Immature natural killer cell (primary cell): ENCODE measurements at places on chromosomes 3 and 15.

GRCh38 chr3:64501298-64501906 lies 186.4 kb downstream of the ADAMTS9 start:
- DNase-seq = no peak

DNA sequence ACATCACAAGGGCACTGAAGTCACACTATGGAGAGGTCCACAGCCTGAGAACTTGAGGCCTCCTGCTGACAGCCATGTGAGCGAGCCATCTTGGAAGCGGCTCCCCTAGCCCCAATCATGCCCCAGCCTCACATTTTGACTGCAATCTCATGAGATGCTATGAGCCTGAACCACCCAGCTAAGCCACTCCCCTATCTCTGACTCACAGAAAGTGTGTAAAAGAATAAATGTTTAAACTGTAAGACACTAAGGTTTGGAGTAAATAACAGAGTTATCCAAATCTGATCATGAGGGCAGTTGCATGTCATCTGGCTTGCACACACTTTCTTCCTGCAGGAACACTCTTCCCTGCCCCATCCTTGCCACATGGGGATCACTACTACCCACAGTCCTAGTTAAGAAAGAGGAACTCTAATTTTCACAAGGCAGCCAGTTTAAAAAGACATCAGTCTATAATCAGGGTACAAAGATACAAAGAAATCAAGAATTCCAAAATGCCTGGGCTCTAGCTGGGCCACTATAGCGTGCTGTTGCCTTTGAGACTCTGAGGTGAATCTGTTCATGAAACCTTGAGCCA lies 494.2 kb downstream of the FOXP1 start:
- DNase-seq = no peak

DNA sequence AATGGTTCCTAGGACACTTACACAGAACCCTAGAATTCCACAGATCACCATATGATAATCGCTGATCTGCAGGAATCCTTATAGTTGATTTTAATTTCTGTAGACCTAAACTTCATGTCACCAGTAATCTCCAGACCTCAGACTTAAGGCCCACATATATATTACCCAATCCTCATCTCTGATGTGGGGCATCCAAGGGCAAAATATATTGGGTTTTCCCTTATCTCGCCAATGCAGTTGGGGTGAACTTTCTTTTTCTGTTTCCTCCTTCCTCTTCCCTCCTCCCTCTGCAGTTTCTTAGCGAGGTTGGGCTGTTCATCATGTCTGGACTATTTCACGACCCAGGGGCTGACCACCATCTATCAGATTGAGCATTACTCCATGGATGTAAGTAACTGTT lies 230.2 kb downstream of the P3H2 start:
- no peak for DNase-seq

- DNase-seq = no peak
Observed at GRCh38 chr3:183214277-183214612, 38.8 kb upstream of the B3GNT5 start.

DNA sequence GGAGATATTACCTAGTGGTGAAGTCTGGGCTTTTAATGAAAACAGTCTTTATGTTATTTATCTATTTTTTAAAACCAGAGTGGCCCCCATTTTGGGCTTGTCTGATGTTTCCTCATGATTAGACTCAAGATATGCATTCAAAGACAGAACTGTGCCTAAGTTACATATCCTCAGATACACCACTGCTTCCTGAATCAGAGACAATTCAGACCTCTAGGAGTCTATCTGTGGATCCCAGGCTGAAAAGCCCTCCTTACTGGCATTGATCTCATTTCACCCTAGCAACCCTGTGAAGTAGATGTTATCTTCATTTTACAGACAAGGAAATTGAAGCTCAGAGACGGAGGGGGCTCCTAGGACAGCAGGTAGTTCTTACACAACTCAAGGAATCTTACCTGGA lies 16.8 kb upstream of the TGM5 start:
- DNase-seq = no peak

- no peak for DNase-seq
Observed at GRCh38 chr3:56308471-56308870, 159.8 kb downstream of the ERC2 start.

DNA sequence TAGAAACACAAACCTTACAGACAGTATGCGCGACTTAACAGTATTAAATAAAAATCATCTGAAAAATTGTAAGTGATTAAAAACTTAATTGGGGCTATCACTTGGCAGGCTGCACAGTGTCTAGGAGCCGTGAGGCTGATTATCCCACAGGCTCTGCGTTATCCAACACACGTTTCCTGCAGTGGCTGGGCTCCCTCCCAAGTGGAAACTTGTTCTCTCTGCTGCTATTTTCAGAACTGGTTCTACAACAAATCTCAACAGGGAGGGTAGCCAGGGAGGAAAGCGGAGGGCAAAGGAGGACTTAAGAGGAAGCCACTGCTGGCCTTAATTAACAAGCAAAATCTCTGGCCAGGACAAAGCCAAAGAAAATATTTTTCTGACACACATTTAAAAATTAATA lies 555.2 kb downstream of the MAGI1 start:
- DNase-seq = no peak

DNA sequence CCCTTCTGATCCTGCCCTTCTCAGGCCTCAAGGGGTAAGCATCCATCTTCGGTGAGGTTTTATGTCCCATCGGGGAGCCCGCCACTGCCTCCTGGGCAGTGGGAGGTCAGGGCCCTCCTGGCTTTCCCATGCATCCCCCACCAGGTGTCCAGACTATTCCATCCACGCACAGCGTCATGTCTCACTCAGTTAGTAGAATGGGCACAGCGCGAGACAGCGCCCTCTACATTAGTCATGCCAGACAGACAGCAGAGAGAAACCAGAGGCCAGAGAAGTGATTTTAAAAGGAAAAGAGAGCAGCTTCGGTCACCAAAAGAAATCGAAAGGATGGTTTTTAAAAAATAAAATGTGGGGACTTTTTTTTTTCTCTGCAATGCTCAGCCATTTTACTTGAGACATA lies 49.8 kb downstream of the ZDHHC3 start:
- no peak for DNase-seq

GRCh38 chr15:93362203-93362602 lies 273.2 kb upstream of the RGMA start:
- DNase-seq = no peak

DNA sequence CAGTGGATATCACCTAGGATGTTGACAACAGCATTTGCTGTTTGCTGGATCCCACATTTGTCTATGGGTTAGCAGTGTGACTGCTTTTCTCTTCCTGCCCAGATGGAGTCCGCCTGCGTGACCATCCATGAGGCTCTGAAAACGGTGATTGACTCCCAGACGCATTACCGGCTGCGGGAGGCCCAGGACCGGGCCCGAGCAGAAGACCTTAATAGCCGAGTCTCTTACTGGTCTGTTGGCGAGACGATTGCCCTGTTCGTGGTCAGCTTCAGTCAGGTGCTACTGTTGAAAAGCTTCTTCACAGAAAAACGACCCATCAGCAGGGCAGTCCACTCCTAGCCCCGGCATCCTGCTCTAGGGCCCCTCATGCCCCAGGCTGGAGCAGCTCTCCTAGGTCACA lies 11.0 kb downstream of the TMED3 start:
- no peak for DNase-seq

DNA sequence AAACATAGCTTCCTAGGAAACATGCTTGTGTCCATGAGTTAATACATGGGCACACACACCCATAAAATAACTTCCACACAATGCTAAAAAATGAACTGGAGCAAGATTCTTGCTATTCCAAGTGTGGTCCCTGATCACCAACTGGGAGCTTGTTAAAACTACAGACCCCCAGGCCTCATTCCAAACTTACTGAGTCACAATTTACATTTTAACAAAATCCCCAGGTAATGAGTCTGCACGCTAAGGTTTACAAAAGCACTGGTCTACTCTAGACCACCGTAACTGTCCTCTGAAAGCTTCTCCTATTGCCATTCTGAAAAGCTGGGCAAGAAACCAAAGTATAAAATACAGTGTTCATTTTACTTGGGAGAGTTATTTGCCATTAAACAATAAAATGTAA lies 45.4 kb downstream of the IGF2BP2 start:
- no peak for DNase-seq

- no peak for DNase-seq
Observed at GRCh38 chr3:110504901-110505300, 566.7 kb upstream of the NECTIN3 start.

- DNase-seq = no peak
Observed at GRCh38 chr3:8273479-8273878, 228.1 kb upstream of the LMCD1 start.

DNA sequence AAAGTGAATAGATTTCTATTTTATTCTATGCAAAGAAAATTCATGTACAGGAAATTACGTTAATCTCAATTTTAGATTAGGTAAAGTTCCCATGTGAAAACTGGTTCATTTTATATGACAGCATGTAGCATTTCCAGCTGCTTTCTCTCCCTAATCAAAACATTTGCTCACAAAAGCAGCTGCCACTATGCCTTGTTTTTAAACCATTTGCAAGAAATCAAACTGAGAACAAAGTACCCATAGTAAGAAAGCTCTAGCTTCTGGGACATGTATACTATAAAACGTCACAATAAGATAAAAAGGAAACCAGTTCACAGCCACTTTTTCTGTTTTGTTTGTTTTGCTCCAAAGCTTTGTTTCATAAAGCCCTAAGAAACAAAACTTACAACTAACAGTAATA lies 5.0 kb upstream of the CRYBG3 start:
- no peak for DNase-seq

DNA sequence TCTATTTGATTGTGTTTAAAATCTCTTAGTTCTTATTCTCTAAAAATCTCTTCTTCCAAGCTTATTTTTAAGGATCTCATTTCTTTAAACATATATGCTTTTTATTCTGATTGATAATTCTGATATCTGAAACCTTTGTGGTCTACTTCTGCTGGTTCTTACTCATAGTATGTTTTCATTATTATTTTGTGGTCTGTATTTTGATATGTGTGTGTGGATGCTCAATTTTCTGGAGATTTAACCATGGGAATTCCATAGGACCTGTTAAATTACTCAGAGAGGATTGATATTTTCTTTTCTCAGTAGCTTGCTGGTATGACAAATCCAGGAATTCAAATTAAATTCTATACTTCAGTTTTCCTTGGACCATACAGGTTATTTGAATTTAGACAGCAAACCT lies 14.7 kb upstream of the HHLA2 start:
- DNase-seq = no peak

GRCh38 chr15:61809216-61809615 lies 251.0 kb downstream of the VPS13C start:
- no peak for DNase-seq

- no peak for DNase-seq
Observed at GRCh38 chr3:184140436-184140835, 5.3 kb downstream of the EIF2B5 start.

- DNase-seq = no peak
Observed at GRCh38 chr3:101623656-101624055, 49.7 kb downstream of the PCNP start.

DNA sequence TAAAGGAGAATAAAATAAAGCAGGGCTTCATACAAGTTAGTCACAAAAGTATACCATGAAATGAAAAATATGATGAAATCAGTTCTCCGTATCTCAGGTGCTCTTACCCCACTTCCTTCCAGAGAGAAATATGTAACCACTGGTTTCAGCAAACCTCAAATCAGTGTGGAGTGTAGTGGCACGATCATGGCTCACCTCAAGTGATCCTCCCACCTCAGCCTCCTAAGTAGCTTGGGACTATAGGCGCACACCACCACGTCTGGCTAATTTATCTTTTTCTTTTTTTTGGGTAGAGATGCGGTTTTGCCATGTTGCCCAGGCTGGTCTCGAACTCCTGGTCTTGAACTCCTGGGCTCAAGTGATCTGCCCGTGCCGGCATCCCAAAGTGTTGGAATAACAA lies 24.2 kb downstream of the DENND4A start:
- no peak for DNase-seq

DNA sequence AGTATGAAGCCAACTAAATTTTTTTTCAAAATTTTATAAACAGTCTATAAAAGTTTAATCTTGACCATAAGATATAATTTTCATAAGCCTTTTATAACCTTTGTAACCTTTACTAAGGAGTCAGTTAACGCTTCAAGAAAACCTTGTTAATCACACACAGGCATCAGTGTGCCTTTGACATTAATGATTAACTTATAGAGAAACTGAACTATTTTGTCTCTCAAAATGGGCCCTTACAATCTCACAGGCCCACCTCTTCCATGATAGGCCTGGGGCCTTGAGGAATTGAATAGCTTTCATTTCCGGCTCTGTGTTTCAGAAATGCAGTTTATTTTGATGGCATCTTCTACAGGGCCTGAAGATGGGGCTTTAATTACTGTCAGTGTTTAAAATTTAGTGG lies 70.1 kb downstream of the CD200 start:
- no peak for DNase-seq

DNA sequence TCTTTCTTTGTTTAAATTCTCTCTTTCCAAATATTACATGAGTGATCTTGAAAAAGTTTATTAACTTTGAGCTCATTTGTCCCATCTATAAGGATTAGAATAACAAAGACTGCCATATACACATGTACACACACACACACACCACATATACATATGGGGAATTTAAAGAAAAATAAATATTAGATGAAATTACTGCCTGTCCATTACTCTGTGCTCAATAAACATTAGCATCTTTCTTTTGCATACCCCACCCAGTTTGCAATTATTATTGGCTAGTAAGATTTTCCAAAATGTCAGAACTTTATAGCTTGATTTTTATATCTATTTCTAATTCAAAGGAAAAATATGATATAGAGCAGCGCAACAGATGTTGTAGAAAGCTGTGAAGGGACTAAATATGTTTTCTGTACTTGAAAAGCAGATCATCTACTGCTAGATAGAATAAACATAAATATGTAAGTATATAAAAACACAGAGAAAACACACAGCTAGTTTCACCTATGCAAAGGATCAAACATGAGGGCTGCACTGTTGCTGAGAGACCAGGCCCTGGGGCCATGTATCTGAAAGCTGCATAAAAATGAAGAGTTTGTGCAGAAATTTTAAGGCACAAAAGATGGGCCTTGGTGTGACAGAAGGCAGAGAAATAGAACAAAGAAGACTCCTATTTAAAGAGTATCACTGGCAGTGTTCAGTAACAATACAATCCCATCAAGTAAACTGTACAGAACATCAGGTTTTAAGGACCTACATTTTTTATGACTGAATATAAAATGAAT lies 114.2 kb upstream of the NECTIN3 start:
- DNase-seq = no peak

DNA sequence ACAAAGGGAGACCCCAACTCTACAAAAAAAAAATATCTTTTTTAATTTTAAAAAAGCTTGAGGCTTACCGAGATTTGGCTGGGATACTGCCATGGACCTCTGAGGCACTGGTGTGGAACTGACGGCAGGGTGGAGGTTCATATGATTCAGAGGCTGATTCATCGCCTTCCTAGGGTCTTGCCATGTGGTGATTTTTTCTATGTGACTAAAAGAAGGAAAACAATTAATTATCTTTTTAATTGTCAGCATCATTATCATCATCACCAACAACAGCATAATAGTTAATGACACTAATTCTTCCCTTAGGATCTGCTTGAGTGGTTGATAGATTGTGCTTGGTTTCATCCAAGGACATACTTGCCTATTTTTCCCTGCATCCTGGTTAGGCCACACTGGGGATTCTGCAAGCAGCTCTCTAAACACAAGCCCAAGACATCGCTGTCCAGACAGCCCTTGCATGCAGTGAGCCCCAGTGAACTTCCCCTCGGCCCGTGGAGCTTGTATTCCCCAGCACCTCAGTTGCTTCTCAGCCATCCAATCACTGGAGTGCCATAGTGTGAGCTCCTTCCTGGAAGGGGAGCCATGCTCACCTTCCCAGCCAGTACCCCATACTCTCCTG lies 84.9 kb downstream of the WWTR1 start:
- no peak for DNase-seq

- no peak for DNase-seq
Observed at GRCh38 chr3:14581334-14582044, 41.3 kb upstream of the GRIP2 start.

GRCh38 chr15:93121107-93121506 lies 32.1 kb upstream of the RGMA start:
- DNase-seq = no peak
